ENCODE measurements at places on chromosomes 11 and 22.

- no peak for DNase-seq
These were observed 428.4 kb downstream of the MN1 start for GRCh38 chr22:27372969-27373670.

DNA sequence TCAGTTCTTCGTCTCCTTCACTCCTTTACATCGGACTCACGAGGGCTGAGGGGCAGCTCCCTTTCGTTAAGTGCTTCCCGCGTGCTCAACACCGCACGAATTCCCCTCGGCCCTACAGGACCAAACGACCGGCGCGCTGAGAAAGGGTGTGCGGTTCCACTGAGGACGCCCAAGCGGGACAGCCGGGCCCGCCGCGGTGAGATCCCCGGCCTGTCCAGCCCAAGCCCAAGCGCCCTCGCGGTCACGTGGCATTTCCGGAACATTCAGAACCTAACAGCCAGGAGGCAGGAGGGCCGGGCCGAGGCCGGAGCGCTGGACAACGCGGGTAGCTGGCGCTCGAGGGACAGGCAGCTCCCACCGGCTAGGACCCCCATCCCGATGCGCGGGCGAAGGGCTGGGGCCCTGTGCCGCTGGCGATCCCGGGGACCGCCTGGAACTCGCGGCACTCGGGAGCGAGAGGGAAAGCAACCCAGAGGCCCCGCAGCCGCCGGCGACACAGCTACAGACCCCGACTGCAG is 737 bp upstream of the STIP1 start:
- no peak for DNase-seq

DNA sequence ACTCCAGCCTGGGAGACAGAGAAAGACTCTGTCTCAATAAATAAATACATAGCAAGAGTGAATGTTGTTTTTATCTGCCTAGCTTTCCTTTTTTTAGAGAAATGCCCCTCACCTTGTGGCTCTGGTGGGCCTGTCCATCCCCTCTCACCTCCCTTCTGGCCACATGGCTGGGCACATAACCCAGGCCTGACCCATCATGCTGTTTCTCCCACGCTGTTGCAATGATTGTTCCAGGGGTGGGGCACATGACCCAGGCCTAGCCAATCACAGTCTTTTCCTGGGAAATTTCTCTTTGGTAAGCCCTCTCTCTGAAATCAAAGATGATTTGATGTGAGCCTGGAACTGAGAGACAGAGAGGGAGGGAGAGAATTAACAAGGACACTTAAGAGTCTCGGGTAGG is 5.5 kb upstream of the CYTH4 start:
- no peak for DNase-seq

DNA sequence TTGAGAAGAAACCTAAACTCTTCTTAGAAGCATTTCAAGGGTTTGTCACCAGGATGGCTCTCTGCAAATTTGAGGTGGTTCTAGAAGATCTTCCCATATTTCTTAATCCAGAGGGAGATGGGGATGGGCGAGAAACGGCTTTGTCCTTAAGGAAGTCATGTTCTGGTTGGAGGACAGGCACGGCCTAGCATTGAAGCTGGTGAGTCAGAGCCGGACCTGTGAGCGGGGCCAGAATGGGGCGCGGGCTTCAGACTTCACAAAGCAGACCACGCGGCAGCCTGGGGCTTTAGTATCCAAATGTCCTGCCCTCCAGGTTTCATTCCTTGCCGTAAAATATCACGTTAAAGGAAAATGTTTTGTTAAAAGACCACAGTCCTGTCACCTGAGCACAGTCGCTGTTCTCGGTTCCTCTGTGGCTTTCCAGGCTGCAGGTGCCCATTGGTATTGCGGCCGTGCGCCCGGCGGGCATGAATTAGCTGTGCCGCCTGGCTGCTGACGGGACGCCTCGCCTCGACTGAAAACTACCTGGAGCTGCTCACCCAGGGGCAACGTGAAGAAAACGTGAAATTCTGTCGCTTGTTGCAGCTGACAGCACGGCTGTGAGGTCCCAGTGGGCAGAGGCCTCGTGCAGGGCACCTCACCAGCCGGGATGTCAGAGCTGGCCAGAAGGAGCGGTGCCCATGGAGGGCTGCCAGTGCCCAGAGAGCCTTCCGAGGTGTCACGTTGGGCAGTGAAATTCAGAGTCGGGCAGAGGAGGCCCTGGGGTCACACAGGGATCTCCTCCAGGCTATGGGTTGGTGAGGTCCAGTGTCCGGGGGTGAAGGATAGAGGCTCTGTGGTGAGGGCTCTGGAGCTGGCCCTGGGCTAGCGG is 59.0 kb downstream of the LRP5 start:
- DNase-seq = no peak

- DNase-seq = no peak
These were observed 44.6 kb upstream of the SPON1 start for GRCh38 chr11:13917904-13918303.
